Esophagus squamous epithelium (tissue), 5 donors: ENCODE measurements at places on chromosomes 2 and 18. TPM values are rescaled to one million over a fixed set of nuclear protein-coding genes. Genes with fewer than 3 reads are reported as not detected.

The COMMD1 gene
- 42.0 TPM for total RNA-seq

The HOXD9 gene
- total RNA-seq: not detected

The ACOXL gene
- not detected for total RNA-seq

The RESP18 gene
- total RNA-seq: not detected

The KATNAL2 gene
- total RNA-seq: 0.70 TPM

The PLEKHH2 gene
- total RNA-seq: 2.3 TPM

The CFAP210 gene
- total RNA-seq: not detected

The SPP2 gene
- not detected for total RNA-seq
